ENCODE measurements at places on chromosomes 1 and 21.

DNA sequence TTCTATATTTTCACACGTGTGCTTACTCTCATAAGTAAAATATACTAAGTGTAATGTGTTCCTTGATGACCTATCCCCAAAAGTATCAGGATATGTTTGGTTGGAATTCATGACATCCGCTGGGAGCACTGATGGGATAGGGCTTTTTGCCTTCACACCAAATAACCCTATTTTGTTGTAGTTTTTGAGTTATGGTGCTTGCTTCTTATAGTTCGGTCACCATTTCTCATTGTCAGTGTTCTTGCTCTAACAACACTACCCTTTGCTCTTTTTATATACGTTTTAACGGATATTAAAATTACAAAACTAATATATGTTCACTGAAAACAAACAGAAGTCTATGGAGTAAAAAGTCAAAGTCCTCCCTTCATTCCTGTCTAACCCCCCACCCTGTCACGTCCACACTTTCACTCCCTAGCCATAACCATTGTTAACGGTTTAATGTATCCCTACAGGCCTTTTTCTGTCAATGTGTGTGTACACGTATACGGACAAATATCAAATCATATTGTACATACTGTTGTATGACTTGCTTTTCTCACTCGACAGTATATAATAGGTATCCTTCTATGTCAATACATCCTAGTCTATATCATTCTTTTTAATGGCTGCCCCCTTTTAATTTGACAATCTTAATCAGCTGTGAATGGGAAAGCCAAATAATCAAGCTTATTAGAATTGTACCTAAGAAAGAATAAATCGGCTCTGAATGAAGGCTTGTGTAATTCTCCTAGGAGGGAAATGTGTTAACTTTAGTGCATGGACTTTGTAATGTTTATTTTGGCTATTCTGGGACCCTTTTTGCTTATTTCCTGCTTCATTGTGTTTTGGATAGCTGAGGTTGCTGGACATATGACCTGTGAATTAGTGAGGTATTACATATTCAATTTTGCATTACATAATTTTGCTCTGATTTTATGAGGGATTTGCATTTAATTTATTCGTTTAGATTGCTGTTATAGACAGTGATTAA is 3.5 kb upstream of the RNF220 start:
- no peak for DNase-seq

- no peak for DNase-seq
Observed at GRCh38 chr1:168613038-168613451, 36.6 kb downstream of the XCL1 start.

GRCh38 chr1:209756615-209757445 is 977 bp downstream of the TRAF3IP3 start:
- peak; percentile 50 for DNase-seq

GRCh38 chr21:38956007-38956406 is 150.3 kb downstream of the ETS2 start:
- peak; percentile 19 for DNase-seq

- no peak for DNase-seq
Observed at GRCh38 chr1:29842130-29842529, 605.8 kb downstream of the PTPRU start.

- DNase-seq: no peak
Observed at GRCh38 chr21:33029975-33030461, 4.3 kb downstream of the OLIG2 start.

- DNase-seq: no peak
Observed at GRCh38 chr1:212728606-212729005, 29.0 kb upstream of the BATF3 start.

DNA sequence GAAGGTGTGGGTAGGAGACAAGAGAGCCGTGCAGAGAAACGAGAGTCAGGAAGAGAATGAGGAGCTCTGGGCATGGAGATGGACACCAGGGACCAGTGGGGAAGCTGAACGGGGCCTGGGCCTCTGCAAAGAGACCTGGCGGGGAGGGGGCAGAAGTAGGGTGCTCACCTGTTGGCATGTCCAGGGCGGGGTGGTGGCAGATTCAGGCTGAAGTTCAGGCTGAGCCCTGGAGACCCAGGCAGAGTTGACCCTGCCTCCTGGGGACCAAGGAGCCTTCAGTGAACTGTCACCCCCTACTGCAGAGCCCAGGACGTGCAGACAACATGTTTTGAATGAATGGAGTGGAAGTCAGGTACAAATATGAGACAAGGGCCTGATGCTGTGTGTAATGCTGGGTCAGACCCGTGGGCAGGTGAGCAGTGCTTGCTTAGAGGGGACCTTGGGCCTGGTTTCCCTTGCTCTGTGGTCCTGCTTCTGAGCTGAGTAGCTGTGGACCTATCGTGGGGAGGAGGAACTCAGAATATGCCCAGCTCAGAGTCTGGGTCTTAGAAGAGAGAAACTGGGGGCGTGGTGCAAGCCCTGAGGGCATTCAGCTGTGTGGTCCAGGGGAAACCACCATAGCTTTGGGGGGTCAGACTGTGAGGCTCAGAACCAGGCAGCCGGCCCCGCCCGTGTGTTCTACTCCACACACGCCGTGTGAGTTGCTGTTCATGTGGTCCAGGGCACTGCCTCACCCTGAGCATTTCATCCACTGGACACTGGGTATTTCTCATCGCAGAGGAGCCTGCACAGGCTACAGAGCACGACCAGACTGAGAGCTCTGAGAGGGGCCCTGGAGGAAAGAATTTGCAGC is 21.3 kb upstream of the UMODL1 start:
- no peak for DNase-seq

DNA sequence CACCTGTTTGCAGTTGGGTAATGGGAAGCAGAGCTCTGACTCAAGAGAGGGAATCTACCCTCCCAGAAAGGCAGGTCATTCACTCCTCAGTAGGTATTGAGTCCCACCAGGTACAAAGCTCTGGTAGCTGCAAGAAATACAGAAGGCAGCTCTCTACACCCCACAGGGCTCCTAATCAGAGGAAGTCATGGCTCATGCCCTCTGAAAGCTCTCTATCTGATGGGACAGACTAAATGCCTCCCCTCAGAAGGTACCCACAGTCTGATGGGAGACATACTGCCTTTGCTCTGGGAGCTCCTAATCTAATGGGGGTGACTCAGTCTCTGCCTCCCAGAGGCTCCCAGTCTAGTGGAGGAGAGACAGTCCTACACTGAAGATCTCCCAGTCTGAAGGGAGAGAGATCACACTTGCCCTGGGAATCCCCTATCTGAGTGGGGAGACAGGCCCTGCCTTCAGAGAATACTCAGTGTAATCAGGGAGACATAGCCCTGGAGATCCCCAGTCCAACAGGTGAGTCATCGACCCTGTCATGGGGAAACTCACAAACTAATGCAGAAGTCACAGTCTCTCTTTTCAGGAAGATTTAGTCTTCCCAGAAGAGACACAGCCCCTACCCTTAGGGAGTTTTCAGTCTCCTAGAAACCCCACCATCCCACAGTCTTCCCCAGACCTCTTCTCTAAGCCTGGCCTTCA is 23.7 kb downstream of the CAMK1G start:
- DNase-seq: peak; percentile 96

- DNase-seq: peak; percentile 90
Observed at GRCh38 chr1:160097911-160098851, at the start of gene IGSF8. Gene IGSF8 (minus strand): TSS chr1:160098619. CDS start chr1:160098472, 147 bp downstream.

- DNase-seq: no peak
Observed at GRCh38 chr21:32728456-32728839, 635 bp upstream of the SYNJ1 start.

DNA sequence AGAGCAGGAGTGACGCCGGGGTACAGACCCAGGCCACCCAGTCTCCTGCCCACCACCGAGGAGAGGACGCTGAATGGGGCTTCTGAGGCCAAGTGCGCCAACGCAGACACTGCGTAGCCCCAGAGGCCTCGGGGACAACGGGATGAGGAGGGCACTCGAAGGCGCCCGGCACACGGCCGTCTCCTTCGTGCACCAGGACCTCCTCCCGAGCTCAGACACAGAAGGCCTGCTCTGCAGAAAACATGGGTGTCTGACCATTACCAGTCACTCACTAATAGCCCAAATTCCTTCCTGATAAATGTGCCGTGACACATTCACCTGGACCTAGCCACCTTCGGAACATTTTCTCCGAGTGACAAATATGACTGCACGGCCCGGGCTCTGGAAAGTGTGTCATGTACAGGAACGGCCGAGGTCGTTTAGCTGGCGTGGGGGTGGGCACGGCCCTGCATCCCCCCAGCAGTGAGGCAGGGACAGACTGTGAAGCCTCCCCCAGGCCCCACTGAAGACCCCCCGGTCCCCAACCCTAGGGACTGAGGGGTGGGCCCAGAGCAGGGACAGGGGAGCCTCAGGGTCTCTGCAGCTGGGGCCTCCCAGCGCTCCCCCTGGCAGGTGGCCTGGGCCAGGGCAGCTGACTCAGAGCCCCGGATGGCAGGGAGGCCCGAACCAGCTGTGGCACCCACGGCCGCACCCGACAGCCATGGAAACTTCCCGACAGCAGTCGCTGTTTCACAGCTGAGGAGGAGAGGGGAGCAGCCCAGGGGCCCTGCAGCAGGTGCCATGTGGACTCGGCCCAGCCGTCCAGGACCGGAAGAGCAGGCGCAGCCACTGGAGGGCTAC is 16.7 kb upstream of the COL6A2 start:
- DNase-seq: no peak
